Activated naive CD8-positive, alpha-beta T cell treated with anti-CD3 and anti-CD28 coated beads, Interleukin-2, amount 10 ng/mL, durations not matched to agents 7 days and 5 days (primary cell): ENCODE measurements at places on chromosomes 5 and 9. TPM values are rescaled to one million over a fixed set of nuclear protein-coding genes. Genes with fewer than 3 reads are reported as not detected.

Gene CFAP77
- total RNA-seq, result not detected

Gene GAS1
- 0.61 TPM for total RNA-seq

Gene CD14
- 3.5 TPM for total RNA-seq

- H3K4me1 ChIP-seq, result peaks cover 10% of the 10 kb centered on the region
- H3K36me3 ChIP-seq, result peaks cover 7% of the 10 kb centered on the region
- no peak overlapping the region for H3K27ac ChIP-seq
- DNase-seq, result peak; percentile 34
- no peak overlapping the region for H3K4me3 ChIP-seq
Measured at GRCh38 chr5:137743031-137743640, 7.2 kb upstream of the KLHL3 start.

Gene PDGFRB
- total RNA-seq, result 33.4 TPM

DNA sequence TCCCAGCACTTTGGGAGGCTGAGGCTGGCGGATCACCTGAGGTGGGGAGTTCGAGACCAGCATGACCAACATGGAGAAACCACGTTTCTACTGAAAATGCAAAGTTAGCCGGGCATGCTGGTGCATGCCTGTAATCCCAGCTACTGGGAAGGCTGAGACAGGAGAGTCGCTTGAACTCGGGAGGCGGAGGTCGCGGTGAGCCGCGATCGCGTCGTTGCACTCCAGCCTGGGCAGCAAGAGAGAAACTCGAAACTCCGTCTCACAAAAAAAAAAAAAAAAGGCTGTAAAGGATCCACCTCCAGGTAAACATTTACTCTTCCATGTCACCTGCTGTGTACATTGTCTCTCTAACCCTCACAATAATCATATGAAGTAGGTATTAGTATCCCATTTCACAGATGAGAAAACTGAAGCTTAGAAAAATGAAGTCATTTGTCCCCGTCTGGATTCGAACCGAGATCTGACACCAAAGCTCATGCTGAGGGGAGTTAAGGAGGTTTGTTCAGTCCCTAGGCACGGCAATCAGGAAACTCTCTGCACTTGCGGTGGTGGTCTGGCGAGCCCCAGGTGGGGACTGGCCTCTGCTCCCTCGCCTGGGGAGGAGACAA lies 494 bp upstream of the DOCK2 start:
- H3K27ac ChIP-seq, result peak overlapping the region; percentile 98
- DNase-seq, result no peak
- peak overlapping the region; percentile 96 for H3K4me3 ChIP-seq
- peaks cover 11% of the 10 kb centered on the region for H3K27me3 ChIP-seq
- H3K36me3 ChIP-seq, result peaks cover 42% of the 10 kb centered on the region

Gene LCN15
- total RNA-seq, result not detected

- no peak overlapping the region for H3K27ac ChIP-seq
- no peaks in the 10 kb centered on the region for H3K36me3 ChIP-seq
- no peak overlapping the region for H3K4me3 ChIP-seq
- no peaks in the 10 kb centered on the region for H3K27me3 ChIP-seq
- no peak for DNase-seq
- H3K4me1 ChIP-seq, result no peaks in the 10 kb centered on the region
Measured at GRCh38 chr5:174553556-174553955, 170.8 kb upstream of the MSX2 start.

GRCh38 chr5:80034559-80034958 lies 589 bp upstream of the THBS4 start:
- no peak overlapping the region for H3K27ac ChIP-seq
- peak overlapping the region; percentile 67 for H3K4me3 ChIP-seq
- H3K27me3 ChIP-seq, result peaks cover 49% of the 10 kb centered on the region
- DNase-seq, result no peak
- H3K4me1 ChIP-seq, result peaks cover 17% of the 10 kb centered on the region

Gene WDR36
- total RNA-seq, result 25.9 TPM

- H3K27me3 ChIP-seq, result no peaks in the 10 kb centered on the region
- no peak overlapping the region for H3K4me3 ChIP-seq
- H3K4me1 ChIP-seq, result peaks cover 29% of the 10 kb centered on the region
- peak overlapping the region; percentile 12 for H3K27ac ChIP-seq
Measured at GRCh38 chr5:143231973-143232812, 171.3 kb downstream of the NR3C1 start.

GRCh38 chr9:27426511-27427271 lies 97.4 kb upstream of the IFNK start:
- DNase-seq, result no peak
- H3K36me3 ChIP-seq, result peaks cover 3% of the 10 kb centered on the region
- H3K27me3 ChIP-seq, result no peaks in the 10 kb centered on the region
- H3K4me1 ChIP-seq, result peaks cover 9% of the 10 kb centered on the region

GRCh38 chr5:68464424-68464823 lies 248.9 kb downstream of the PIK3R1 start:
- DNase-seq, result no peak
- H3K27me3 ChIP-seq, result no peaks in the 10 kb centered on the region
- peaks cover 3% of the 10 kb centered on the region for H3K4me1 ChIP-seq

DNA sequence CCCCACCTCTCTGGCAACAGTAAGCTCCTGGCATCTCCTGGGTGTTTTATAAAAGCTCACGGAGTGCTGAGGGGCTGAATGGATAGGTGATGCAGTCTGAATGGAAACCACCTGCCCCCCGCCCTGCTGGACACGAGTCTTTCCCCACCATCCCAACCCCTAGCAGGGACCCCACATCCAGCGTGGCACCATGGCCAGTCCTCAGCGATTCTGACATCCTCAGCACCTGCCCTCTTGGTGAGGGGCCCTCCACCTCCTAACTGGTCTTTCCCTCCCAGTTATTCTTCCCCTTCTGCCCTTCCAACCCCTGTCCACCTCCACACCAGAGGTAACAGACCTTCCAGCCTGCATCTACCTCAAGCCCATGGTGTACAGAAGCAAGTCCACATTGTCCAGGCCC lies 38.7 kb upstream of the GABBR2 start:
- no peaks in the 10 kb centered on the region for H3K27me3 ChIP-seq
- no peak overlapping the region for H3K27ac ChIP-seq
- no peaks in the 10 kb centered on the region for H3K4me1 ChIP-seq
- no peak for DNase-seq

Gene CER1
- total RNA-seq, result not detected

DNA sequence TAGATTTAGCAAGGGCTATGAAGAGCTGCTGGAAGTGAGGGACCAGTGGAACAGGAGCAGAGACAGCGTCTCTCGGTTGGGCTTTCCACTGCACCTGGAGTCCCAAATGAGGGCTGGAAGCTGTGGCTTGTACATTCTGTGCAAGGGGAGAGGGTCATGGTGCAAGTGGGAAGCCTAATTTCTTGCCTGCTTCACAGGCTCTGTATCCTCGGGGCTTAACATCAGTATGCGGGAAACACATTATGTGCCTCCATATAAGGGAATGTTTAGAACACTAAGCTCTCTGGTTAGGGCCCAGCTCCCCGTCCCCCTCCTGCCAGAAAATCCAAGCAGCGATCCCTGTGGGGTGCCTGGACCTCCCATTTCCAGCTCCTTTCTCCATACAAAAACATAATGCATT lies 89.0 kb upstream of the NIPAL4 start:
- no peak overlapping the region for H3K4me3 ChIP-seq
- H3K27me3 ChIP-seq, result no peaks in the 10 kb centered on the region
- DNase-seq, result no peak
- peaks cover 41% of the 10 kb centered on the region for H3K36me3 ChIP-seq
- peaks cover 3% of the 10 kb centered on the region for H3K4me1 ChIP-seq

- no peak overlapping the region for H3K27ac ChIP-seq
- no peak for DNase-seq
- H3K27me3 ChIP-seq, result no peaks in the 10 kb centered on the region
- no peaks in the 10 kb centered on the region for H3K4me1 ChIP-seq
Measured at GRCh38 chr9:94887721-94888120, 161.2 kb downstream of the AOPEP start.

DNA sequence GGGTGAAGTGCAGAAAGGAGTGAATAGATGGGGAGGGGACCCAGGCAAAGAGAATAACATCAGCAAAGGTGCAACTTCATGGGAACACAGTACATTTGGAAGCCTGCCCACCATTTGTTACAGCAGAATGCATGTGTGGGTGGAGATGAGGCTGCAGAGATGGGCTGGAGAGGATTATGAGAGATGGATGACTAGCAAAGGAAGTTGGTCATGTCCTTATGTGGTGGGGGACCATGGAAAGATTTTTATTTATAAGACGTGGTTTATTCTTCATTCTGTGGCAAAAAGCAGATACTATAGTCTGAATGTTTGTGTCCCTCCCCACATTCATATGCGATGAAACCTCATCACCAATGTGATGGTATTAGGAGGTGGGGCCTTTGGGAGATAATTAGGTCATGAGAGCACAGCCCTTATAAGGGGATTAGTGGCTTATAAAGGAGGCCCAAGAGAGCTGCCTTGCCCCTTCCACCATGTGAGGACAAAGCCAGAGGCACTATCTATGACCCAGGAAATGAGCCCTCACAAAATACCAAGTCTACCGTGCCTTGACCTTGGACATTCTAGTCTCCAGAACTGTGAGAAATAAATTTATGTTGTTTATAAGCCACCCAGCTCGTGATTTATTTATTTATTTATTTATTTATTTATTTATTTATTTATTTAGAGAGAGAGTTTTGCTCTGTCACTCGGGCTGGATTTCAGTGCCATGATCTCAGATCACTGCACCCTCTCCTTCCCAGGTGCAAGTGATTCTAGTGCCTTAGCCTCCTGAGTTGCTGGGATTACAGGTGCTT lies 483.7 kb downstream of the RAB3C start:
- H3K4me3 ChIP-seq, result no peak overlapping the region
- no peaks in the 10 kb centered on the region for H3K4me1 ChIP-seq
- peaks cover 5% of the 10 kb centered on the region for H3K36me3 ChIP-seq
- peaks cover 5% of the 10 kb centered on the region for H3K27me3 ChIP-seq
- no peak overlapping the region for H3K27ac ChIP-seq

Gene BBLN
- total RNA-seq, result 77.6 TPM

GRCh38 chr9:71812385-71812784 lies 44.1 kb upstream of the CEMIP2 start:
- no peaks in the 10 kb centered on the region for H3K36me3 ChIP-seq
- no peaks in the 10 kb centered on the region for H3K27me3 ChIP-seq

DNA sequence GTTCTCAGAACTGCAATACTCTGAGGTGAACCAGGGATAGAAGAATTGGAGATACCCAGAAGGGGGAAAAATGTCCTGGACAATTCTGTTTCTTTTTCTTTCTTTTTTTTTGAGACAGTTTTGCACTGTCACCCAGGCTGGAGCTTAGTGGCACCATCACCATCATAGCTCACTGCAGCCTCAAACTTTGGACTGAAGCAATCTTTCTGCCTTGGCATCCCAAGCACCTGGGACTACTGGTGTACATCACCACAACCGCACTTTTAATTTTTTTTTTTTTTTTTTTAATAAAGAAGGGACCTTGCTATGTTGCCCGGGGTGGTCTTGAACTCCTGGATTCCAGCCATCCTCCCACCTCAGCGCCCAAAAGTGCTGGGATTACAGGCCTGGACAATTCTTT lies 1.9 kb downstream of the EMB start:
- no peak overlapping the region for H3K27ac ChIP-seq
- peaks cover 24% of the 10 kb centered on the region for H3K36me3 ChIP-seq
- DNase-seq, result no peak
- H3K27me3 ChIP-seq, result no peaks in the 10 kb centered on the region

Gene C5orf63
- total RNA-seq, result 8.8 TPM

GRCh38 chr5:102018690-102019089 lies 277.4 kb downstream of the SLCO4C1 start:
- H3K36me3 ChIP-seq, result no peaks in the 10 kb centered on the region
- H3K4me3 ChIP-seq, result no peak overlapping the region
- H3K27me3 ChIP-seq, result peaks cover 2% of the 10 kb centered on the region
- H3K27ac ChIP-seq, result no peak overlapping the region
- no peak for DNase-seq

- peaks cover 3% of the 10 kb centered on the region for H3K4me1 ChIP-seq
- no peak overlapping the region for H3K27ac ChIP-seq
- no peaks in the 10 kb centered on the region for H3K36me3 ChIP-seq
- no peak for DNase-seq
- no peak overlapping the region for H3K4me3 ChIP-seq
- H3K27me3 ChIP-seq, result peaks cover 42% of the 10 kb centered on the region
Measured at GRCh38 chr5:90562341-90562740, 3.7 kb downstream of the ADGRV1 start.

Gene BARHL1
- not detected for total RNA-seq

DNA sequence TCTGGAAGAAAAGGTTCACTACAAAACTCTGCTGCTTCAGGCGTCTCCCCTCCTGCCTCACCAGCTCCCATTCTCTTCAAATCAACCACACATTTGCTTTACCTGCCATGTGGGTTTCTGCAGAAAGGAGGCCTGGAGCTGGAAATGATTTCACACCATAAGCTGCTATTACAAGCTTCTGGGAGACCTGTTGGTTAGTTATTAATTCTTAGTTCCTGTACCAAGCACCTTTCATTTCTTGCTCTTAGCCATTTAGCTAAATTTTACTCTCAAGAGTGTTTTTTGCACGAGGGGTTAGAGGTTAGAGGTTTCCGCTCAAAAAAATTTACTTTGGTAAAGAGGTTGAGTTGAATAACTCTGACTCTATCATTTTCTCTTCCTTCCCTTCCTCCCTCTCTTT lies 70.3 kb downstream of the MAP1B start:
- H3K27me3 ChIP-seq, result peaks cover 27% of the 10 kb centered on the region
- DNase-seq, result no peak
- no peak overlapping the region for H3K27ac ChIP-seq
- peaks cover 1% of the 10 kb centered on the region for H3K4me1 ChIP-seq

GRCh38 chr5:142290577-142291299 lies 34.1 kb downstream of the SPRY4 start:
- no peaks in the 10 kb centered on the region for H3K27me3 ChIP-seq
- DNase-seq, result no peak

Gene GAPVD1
- 57.8 TPM for total RNA-seq

- peaks cover 7% of the 10 kb centered on the region for H3K4me1 ChIP-seq
- no peak within 1 kb of the TSS for H3K27ac ChIP-seq
- H3K27me3 ChIP-seq, result peaks cover 9% of the 10 kb centered on the region
- DNase-seq, result peak; percentile 30
- H3K4me3 ChIP-seq, result peak within 1 kb of the TSS; percentile 53
Measured at GRCh38 chr5:75611311-75612225, at the start of gene ANKDD1B. TSS of gene ANKDD1B (plus strand) at chr5:75611453. CDS start at chr5:75611635, 182 bp downstream.

Gene TIFAB
- total RNA-seq, result not detected

DNA sequence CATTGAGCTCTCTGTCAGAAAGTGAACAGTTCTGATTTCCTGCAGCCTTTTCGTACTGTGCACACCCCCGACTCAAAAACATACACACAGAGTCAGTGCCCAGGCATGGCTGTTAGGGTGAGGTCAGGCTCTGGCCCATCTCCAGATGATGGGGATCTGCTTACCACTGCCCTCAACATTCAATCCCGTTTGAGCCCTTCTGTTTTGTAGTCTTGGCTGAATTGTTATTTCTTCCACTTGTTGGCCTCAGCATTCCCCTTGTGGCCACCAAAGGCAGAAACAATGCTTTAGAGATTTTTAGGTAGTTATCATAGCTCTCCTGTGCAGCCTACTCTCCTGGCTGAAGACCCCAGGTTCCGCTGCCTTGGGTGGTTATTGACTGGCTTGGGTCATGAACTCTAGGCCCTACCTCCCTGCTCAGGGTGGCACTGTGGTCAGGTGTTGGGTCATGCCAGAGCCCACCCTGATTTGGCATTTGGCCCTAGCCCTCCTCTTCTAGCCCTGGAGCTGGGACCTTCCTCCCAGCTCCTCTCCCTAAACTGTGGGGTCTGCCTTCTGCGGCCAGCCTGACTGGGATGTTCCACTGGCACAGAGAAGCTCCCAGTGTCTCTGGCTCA lies 7.8 kb upstream of the MYOZ3 start:
- H3K27ac ChIP-seq, result no peak overlapping the region
- H3K27me3 ChIP-seq, result peaks cover 5% of the 10 kb centered on the region
- no peaks in the 10 kb centered on the region for H3K36me3 ChIP-seq
- H3K4me1 ChIP-seq, result peaks cover 4% of the 10 kb centered on the region

Gene IFNA21
- not detected for total RNA-seq

Gene TAS2R1
- not detected for total RNA-seq

Gene CWC27
- total RNA-seq, result 23.0 TPM
